ENCODE measurements at places on chromosomes 2 and 18. TPM values are rescaled to one million over a fixed set of nuclear protein-coding genes. Genes with fewer than 3 reads are reported as not detected.

The TRIM54 gene
- 76.6 TPM for polyA plus RNA-seq

- DNase-seq, result no peak
Measured at GRCh38 chr18:28514699-28515098, 337.8 kb upstream of the CDH2 start.

The ST6GAL2 gene
- polyA plus RNA-seq, result 1.9 TPM

The LIMS3 gene
- 5.7 TPM for polyA plus RNA-seq

DNA sequence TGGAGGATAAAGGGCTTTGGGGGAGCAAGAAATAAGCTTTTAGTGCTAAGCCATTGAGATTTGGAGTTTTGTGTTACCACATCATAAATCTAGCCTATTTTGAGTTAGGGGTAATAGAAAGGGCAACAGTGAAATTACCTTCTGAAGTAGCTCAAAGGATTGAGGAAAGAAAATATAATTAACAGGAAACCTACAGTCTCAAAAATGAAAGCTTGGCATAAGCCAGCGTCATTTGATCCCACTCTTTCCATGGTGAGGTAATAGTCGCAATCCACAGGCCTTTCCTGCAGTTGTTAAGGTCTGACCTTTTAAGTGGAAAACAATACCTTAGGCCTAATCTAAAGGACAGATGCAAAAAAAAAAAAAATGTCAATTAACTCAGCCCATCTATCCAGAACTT is 182.7 kb downstream of the UXS1 start:
- DNase-seq, result peak; percentile 43

- DNase-seq, result no peak
Measured at GRCh38 chr18:3923750-3924149, 473.8 kb downstream of the TGIF1 start.
